ENCODE measurements at places on chromosomes 2 and 18. TPM values are rescaled to one million over a fixed set of nuclear protein-coding genes. Genes with fewer than 3 reads are reported as not detected.

Gene SKA1
- 4.3 TPM for total RNA-seq

Gene IFIH1
- 4.2 TPM for total RNA-seq

- no peak for DNase-seq
These were observed 71.0 kb downstream of the GALNT14 start for GRCh38 chr2:31067259-31067658.

DNA sequence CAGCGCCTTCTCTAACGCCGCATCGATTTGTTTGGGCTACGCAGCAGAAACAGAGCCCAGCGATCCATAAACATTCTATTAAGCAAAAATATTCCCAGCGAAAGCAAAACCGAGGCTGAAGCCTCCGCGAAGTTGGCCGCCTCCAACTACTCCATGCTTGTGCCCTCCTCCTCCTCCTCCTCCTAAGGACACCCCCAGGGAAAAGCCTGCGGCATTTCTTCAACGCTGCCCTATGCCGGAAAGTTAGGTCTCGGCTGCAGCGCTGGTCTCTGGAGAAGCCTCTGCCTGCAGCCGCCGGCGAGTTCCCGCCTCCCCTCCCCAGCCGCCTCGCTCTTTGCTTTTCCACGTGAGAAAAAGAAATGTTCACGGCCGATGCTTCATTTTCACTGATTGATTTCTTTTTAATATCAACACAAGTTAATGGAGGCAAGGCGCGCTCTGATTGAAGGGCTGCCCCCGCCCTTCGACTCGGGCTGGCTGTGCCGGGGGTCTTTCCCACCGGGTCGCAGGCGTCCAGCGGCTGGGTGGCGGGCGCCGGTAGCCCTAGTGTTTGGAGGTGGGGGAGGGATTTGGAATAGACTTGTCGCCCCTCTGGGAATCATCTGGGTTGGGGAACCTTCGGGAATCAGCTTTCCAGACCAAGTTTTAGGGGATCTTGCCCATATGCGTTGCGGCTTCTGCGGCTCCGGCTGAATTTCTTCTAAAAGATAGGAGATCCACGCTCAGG lies 3.9 kb downstream of the NRP2 start:
- DNase-seq, result no peak

- no peak for DNase-seq
These were observed 232.9 kb upstream of the STK17B start for GRCh38 chr2:196404276-196404675.

DNA sequence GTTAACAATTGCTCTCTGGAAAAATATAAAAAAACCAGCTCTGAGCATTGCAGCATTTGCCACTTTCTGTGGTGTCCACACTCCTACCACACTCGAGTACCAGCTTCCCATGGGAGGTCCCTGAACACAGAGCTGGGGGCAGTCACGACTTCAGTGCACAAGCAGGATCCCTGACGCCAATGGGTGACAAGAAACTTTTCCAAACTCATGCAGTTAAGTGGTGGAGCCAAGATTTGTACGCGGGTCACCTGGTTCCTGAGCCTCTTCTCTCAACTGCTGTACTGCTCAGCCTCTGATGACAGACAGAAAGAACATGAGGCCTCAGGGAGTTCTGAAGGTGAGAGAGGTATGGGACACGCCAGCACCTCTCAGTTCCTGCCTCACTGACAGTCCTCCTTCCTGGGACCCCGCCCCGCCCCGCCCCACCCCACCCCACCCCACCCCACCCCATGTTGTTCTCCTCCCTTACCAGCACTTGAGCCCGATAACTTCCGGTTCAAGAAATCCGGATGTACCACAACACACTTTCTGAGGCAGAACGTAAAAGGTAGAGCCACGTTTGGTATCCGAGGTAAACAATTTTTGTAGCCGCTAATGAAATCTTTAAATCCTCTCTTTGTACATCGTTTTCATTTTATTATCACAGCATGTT lies 287.6 kb downstream of the MYCN start:
- DNase-seq, result no peak

DNA sequence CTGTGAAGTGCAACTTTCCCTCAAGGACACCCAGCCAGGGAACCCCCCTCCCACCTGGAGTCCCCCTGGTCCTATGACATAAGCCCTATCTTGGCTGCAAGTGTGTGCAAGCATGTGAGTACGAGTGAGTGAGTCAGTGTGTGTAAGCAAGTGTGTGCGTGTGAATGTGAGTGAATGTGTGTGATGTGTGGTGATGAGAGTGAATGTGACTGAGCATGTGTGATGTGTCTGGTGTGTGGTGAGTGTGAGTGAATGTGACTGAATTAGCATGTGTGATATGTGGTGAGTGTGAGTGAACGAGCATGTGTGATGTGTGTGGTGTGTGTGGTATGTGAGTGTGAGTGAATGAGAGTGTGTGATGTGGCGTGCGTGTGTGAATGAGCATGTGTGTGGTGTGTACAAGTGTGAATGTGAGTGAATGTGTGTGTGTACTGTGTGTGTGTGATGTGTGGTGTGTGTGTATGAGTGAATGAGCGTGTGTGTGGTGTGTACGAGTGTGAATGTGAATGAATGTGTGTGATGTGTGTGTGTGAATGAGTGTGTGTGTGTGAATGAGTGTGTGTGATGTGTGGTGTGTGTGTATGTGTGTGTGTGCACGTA lies 68.8 kb upstream of the SMAD7 start:
- no peak for DNase-seq

DNA sequence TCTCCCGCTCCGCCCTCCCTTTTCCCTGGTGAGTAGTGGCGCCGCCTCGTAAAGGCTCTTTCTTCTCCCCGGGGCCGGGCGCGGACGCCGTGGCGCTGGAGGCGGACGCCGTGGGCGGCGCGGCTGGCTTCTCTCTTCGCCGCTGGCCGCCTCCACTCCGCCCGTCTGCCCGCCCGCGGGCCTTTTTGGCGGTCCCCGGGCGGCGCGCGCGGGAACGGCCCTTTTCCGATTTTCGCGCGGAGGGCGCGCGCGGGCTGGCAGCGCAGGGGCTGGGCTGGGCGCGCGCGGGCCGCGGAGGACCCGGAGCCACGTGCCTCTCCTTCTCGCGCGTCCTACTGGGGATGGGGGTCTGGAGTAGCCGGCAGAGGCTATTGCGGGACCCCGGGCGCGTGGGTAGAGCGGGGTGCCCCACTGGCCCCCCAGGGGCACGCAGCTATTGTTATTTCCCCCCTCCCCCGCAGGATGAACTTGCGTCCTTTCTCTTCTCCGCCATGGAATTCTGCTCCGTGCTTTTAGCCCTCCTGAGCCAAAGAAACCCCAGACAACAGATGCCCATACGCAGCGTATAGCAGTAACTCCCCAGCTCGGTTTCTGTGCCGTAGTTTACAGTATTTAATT lies 472 bp downstream of the SLC20A1 start:
- no peak for DNase-seq

DNA sequence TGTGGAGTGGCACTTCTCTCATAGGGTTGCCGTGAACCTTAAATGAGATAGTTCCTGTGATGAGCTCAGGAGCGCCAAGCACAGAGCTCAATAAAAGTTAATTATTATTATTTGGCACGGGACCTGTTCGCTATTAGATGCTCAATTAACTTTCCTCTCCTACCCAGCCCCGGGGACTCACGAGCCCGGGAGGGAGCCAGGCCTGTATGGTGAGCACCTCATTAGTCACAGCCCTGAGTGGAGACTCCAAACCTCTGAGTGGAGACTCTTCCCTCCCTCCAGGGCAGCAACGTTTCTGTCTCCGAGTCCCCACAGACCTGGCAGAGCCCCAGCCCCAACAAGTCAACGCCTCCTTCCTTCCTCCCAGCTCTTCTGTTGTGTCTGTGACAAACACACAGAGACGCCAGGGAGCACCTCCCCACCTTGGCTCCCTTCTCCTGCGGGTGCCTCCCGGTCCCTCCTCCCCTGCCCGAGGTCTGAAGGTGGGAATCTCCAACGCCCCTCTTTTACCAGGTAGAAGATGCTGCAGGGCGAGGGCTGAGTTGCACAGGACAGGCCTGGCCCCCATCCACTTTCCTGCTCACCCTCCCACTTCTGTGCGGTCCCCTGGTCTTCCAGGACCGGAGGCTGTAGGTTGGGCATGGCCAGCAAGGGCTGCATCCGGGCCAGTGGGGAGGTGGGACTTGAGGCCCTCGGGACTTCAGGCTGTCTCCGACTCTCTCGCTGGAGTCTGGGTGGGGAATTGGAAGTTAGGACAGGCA lies 52.7 kb upstream of the ODC1 start:
- DNase-seq, result no peak

All from chondrocyte (in vitro differentiated cells).